RKO (cell line): ENCODE measurements at places on chromosomes 5 and 9.

GRCh38 chr5:69331528-69332445, 814 bp downstream of the CCDC125 start:
- DNase-seq = peak; percentile 41

DNA sequence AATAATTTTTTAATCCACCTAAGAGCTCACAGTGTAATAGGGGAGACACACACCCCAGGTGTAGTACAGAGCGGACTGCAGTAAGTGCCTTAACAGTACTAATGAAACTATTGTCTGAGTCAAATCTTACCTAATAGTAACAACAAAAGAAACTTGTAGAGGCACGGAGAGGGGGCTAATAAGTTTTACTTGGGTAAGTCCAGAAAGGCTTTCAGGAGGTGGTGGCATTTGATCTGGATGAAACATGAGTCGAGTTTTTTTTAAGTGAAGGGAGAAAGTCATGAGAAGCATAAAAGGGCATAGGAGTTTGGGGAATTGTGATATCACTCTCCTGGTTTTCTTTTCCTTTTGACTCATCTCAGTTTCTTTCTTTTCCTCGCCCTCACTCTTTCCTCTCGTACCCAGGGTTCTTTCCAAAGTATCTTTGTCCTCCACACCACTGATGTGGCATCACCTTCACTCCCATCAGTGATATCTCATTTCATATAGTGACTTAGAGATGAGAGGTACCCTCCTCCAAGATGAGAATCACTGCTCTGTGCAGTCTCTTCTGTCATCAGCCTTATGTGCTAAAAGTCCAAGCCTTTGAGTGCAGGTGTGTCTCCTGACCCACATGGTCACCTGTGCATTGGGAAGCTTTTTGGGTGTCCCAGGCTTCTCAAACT, 2.0 kb downstream of the CTNNA1 start:
- DNase-seq = no peak

- DNase-seq = peak; percentile 25
Observed at GRCh38 chr9:91089405-91090129, 272.2 kb downstream of the AUH start.

DNA sequence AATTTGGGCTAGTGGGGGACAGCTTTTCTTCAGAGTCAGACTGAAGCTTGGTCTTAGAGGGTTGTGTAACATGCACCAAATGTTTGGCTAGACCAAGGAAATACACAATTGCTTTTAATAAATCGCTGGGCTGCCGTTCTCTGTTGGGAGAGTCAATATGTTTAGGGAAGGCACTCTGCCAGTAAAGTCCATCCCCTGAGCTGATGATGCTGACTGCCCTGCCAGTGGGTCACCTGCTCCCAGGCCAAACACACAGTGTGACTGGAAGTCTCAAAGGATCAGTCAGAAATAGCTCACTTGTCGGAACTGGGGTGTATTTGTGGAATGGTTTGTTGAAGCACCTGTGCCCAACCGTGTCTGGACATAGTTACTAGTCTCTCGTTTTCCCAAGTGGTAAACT, 17.9 kb upstream of the ZNF474 start:
- DNase-seq = no peak

- DNase-seq = no peak
Observed at GRCh38 chr5:109028608-109029299, 281.1 kb downstream of the FER start.

DNA sequence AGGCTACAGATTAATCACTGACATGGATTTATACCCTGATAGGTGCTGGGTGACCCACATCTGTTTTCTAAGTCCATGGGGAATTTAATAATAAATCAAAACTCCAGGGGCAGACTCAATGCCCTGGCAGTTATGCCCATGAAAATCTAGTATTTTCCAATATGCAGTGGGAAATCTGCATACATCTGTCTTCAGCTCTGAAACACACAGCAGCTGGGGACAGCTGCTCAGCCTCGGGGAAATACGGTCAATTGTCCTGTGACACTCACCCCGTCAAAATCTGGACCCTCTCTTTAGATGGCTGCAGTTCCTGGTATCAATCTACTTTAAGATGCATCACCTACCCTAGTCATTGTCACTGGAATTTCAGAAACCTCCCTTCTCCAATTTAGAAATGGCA, 12.7 kb upstream of the C1QTNF3 start:
- no peak for DNase-seq

DNA sequence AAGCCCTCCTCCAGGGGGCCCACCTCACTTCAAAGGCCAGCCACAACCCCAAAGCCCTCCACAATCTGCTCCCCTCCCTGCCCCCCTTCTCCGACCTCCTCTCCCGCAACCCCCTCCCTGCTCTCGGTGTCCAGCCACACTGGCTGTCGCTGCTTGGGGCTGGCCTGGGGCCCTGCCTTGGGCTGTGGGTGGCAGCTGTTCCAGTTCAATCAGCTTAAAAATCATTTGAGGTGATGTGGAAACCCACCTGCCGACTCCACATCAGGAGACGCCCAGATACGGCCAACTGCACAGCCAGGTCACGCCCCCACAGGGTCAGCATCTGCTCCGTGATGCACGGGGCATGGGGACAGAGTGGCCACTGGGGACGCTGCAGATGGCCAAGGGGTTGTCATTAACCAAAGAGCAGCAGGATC, 107.0 kb upstream of the MVB12B start:
- DNase-seq = no peak

DNA sequence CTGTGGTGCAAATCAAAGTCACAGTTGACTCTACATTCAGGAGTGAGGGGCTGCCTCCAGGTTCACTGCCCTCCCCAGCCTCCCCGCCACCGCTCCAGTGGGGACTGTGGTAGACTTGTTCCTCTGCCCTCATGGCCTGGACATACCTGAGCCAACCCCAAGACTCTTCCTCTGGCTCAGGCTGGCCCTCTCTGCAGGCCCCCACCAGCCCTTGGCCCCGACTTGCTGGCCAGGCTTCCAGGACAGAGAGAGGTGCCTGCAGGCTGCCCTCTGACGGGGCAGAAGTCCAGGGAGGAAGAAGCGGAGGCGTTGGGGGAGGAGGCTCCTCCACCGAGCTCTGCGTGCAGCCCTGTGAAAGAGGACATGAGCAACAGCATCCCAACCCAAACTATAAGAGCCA, 2.8 kb upstream of the SARDH start:
- no peak for DNase-seq

GRCh38 chr9:109974143-109974917, 194.3 kb downstream of the PALM2AKAP2 start:
- no peak for DNase-seq

DNA sequence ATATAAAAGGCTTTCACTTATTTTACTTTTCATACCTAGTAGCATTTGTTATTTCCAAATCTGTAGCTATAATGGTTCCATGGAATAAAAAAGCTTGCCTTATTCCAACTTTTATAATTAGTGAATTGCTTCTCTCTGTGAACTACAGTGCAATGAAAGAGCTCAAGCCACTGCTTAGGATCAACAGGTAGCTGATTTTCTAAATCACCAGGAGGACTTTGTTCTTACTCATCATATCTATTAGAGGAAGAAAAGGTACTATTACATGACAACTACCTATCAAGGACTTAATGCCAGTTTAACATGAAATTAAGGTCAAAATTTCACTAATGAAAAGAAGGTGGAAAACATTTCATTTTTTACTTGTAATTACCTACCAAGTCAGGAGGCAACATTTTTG, 414.6 kb downstream of the BNC2 start:
- DNase-seq = no peak

GRCh38 chr5:163401271-163401670, 36.1 kb upstream of the CCNG1 start:
- peak; percentile 14 for DNase-seq
